ENCODE measurements at places on chromosomes 6 and 20.

DNA sequence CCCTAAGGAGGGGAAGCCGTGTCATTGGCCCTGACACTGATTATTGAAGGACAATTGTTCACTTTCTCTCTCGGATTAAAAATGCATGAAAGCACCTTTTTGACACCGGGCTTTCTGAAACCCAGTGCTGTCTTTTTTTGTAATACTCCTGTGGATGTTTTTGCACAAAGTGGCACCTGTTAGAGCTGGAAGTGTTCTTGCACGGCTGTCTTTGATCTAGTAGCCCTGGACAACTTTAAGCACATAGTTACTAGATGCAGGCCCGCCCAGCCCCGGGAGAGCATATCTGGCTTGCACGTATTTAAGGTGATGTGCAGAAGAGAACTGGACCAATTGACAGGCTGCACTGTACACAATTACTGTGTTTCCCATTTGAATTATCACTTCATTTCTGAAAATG, 72.6 kb downstream of the ARID1B start:
- no peak for DNase-seq

DNA sequence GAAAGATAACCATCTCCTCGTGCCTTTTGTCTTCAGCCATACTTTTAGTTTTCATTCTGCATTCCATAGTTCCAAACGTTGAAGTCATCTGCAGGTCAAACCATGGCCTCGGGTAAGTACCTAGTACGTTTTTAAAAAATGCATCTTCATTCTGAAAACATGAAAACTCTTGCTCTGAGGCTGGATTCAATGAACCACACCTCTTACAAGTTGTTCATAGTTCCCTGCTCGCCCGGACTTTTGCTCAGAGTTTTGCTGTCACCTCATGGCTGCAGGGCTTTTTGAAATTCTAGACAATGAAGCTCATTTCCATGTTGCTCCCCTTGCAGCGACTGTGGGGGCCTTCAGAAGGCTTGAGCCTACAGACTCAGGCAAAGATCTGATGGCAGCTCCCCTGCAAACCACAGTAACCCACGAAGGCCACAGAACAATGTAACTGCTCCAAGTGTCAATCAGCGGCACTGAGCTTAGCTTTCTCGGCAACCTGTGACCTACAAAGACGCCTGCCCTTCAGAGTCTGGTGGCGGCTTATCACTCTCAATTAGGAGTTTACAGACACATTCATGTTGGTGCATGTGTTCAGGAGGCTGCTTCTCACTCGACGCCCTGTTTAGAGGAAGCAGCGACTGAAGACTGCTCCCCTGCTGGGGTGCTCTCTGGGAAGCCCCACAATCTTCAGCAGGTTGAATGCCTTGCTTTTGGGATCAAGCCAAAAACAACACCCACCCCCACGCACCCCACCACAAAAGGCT, 61.2 kb downstream of the FOXC1 start:
- DNase-seq, result no peak

- DNase-seq, result no peak
These were observed 24.2 kb downstream of the ISM1 start for GRCh38 chr20:13245250-13245723.

- no peak for DNase-seq
These were observed 20.7 kb downstream of the GTPBP2 start for GRCh38 chr6:43608310-43608763.

DNA sequence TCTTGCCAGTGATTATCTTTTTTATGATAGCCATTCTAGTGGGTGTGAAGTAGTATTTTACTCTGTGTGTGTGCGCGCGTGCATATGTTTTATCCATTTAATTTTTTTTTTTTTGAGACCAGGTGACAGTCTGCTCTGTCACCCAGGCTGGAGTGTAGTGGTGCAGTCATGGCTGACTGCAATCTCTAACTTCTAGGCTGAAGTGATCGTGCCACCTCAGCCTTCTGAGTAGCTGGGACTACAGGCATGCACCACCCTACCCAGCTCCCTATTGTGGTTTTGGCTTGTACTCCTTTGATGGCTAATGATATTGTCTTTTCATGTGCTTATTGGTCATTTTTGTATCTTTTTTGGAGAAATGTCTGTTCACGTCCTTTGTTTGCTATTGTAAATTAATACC, 33.3 kb downstream of the ITCH start:
- no peak for DNase-seq

DNA sequence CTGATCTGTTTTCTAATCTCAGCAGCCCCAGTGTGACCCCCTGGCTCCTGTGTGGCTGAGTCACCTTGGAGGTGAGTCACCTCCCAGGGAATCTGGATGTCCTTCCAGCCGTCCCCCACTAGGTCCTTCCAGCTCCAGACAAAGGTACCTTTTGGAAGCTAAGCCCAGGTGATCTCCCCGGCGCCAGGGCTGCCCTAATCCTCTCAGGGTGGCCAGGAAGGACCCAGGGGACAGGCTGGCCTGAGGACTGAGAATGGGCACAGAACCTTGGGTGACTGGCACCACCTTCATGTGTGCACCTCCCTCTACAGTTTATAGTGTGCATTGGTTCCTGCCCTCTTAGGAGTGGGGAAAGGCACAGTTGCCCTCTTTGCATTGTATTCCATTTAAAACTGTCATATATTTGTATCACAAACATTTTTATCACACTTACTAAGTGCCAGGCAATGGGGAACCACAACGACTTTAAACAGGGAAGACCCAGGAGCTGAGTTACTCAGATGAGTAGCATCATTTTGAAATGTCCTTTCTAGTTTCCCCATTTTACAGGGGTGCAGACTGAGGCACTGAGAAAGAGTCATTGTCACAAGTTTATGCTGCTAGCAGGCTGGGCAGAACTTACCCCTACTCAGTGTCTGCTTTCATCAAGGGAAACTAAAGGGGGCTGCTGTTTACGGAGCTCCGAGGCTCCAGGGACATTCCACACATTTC, 2.6 kb upstream of the BPIFB4 start:
- no peak for DNase-seq

GRCh38 chr6:167782698-167783517, 43.8 kb upstream of the AFDN start:
- no peak for DNase-seq

Data from stimulated activated CD4-positive, alpha-beta T cell treated with anti-CD3 and anti-CD28 coated beads, Interleukin-1b, Interleukin-23, amount 100 ng/mL, for 1 hour (primary cell).